ENCODE measurements at places on chromosomes 4 and X. TPM values are rescaled to one million over a fixed set of nuclear protein-coding genes. Genes with fewer than 3 reads are reported as not detected.

GRCh38 chrX:48509245-48509590 is 426 bp downstream of the PORCN start:
- DNase-seq, result no peak

DNA sequence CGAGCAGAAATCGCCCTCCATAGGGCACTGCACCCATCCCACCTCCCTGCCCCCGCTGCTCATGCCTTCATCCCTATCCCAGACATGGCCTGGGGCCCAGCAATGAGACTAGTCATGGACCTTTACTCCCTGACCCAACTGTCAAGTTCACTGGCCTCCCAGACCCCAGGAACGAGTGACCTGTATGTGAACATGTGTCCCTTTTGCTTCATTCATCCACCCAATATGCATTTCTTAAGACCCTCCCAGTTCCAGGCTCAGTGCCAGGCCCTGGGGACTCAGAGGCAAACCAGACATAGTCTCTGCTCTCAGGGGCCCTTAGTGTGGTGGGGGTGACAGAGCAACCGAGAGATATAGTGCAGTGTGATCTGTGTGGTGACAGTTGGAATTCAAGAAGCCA is 67.0 kb downstream of the EFNB1 start:
- DNase-seq, result no peak

DNA sequence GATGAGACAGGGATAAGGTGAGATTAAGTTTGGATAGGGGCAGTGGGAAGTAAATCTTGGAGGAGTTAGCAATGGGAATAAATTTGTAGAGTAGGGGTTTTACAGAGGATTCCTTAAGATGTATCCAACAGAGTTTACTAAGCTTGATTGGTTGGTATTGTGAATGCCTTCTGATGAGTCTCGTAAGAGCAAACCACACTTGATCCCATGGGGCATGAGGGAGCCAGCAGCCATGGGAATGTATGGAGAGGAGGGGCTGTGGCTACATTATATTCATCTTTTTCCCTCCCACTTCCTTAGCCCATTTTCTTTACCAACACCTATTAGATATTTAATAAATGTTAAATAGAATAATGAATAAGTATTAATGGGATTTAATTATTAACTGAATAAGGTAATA is 126.6 kb upstream of the NDST3 start:
- no peak for DNase-seq

GATB gene
- total RNA-seq, result 29.2 TPM

GRCh38 chrX:69564665-69565064 is 51.2 kb upstream of the EDA start:
- DNase-seq, result no peak

DNA sequence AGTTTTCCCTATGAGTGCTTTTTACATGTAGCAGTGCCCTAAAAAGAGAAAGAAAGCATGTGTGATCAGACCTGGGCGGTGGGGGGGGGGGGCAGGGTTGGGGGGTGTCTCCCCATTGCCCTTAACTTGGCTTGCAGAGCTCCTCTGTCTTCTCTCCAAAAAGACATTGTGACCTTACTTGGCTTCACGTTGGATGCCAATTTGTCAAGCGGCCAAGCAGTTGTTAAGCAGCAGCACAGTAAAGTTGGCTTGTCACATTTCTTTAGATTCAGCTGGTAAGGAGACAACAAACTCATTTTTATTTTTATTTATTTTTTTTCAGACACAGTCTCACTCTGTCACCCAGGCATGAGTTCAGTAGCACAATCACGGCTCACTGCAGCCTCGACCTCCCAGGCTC is 57.3 kb upstream of the ZNF157 start:
- DNase-seq, result no peak

DNA sequence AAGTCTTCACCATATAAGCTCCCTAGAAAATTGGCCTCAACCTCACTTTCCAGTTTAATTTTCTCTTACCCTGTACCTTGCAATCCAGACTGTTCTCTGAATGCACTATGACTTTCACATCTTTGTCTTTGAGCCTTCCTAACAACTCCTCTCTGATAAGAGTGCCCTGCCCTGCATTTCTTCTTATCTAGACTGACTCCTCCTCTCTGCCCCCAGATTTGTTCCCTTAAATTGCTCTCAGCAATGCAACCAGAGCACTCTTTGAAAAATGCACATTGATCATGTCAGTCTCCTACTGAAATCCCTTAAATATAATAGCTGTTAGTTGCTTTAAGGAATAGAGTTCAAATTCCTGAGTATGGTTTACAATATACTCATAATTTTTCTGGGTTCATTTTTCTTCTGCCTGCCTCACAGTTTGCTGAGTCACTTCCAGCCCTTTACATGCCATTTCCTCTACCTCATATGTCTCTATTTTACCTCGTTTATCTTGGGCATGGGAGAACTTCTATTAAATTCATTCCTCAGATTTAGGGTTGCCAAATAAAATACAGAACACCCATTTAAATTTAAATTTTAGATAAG is 582.7 kb upstream of the AADAT start:
- no peak for DNase-seq

DNA sequence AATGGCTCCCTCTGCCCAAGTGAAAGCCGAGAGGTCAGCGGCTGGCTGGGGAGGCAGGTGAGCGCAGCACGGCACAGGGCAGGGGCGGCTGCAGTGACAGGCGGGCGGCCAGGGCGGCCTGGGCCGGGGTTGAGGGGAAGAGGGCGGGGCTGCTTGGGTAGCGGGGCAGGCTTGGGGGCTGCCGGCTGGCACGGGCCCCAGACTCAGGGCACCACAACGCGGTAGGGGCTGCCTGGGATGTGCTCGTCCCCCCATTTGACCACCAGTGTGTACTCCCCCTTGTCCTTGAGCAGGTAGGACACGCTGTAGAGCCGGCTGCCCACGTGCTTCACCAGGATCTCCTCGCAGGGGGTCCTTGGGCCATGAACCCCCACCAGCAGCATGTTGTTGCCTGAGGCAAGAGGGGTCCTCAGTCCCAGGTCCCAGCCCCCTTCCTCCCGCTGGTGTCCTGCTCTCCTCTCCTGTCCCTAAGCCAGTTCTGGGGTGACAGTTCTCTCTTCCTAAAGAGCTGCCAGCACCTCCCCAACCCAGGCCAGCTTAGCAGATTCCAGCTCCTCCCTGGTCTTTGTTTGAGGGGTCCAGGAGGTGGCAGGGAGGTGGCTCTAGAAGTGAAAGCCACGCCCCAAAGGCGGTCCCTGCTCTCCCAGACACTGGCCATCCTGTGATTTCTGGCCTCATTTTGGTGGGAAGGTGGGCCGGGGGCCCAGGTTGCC is 25.6 kb downstream of the FLNA start:
- DNase-seq, result no peak

DNA sequence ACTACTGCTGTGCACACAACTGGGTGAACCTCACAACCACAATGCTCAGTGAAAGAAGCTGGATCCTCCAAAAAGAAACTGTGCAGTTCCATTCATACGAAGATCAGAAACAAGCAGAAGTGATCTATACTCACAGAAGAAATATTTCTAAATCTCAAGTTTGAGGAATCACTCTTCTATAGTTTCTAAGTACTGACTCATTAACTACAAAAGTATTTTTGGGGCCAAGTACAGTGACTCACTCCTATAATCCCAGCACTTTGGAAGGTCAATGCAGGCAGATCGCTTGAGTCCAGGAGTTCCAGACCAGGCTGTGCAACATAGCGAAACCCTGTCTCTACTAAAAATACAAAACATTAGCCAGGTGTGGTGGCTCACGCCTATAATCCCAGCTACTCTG is 51.3 kb upstream of the RELL1 start:
- DNase-seq, result no peak

DNA sequence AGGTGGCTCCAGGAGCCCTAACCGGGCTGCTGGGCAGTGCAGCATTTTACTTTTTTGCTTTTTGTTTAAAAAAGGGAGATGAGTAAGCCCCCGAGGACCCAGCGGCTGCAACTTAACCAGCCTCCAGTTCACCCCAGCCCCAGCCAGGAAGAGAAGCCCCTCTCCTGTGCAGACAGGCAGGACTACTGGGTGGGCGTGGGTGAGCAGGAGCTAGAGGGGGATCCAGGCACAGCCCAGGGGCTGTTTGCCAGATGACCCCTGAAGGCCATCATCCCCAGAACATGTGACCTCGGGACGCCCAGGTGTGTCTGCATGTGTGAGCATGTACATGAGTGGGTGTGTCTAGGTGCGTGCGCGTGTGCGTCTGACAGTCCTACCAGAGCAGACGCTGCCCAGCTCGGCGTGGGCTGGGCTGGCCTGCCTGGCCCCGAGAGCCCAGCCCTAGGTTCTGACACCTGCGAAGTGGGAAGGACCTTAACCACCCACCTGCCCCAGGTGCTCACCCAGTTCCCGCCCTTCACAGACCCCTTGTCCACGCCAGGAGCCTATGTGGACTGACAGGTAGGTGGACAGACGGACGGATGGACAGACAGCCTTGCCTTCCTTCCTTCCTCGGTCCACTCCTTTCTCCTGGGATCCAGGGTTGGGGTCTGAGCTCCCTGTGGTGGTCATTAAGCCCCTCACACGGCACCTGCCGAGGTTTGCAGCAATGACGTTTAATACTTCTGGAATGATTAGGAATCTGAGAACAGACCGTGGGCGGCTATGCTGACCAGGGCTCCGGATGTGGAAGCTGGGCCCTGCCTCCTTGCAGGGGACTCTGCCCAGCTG is 7.8 kb upstream of the HAUS3 start:
- no peak for DNase-seq

FGF13 gene
- total RNA-seq, result 0.60 TPM
